ENCODE measurements at places on chromosomes 4 and X.

GRCh38 chr4:132662456-132662855, 486.6 kb upstream of the PCDH10 start:
- DNase-seq, result no peak

- peak; percentile 27 for DNase-seq
Measured at GRCh38 chrX:12447448-12448064, 309.3 kb downstream of the FRMPD4 start.

DNA sequence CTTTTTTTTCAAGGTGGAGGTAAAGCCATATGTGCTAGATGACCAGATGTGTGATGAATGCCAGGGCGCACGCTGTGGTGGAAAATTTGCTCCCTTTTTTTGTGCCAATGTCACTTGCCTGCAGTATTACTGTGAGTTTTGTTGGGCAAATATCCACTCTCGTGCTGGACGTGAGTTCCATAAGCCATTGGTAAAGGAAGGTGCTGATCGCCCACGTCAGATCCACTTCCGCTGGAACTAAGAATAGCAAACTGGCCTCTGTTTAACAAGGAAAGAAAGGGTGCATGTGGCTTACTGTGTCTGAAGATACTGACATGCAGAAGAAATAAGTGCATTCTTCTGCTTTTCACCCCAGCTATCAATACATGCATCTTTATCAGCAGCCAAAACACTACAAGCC, 63.9 kb downstream of the CPEB2 start:
- no peak for DNase-seq

- DNase-seq, result no peak
Measured at GRCh38 chr4:87236861-87237260, 16.4 kb upstream of the KLHL8 start.

GRCh38 chrX:83658731-83659130, 150.6 kb downstream of the POU3F4 start:
- DNase-seq, result no peak

- no peak for DNase-seq
Measured at GRCh38 chr4:17258106-17258505, 253.8 kb downstream of the QDPR start.

- DNase-seq, result no peak
Measured at GRCh38 chr4:138948918-138949317, 66.7 kb upstream of the NOCT start.

DNA sequence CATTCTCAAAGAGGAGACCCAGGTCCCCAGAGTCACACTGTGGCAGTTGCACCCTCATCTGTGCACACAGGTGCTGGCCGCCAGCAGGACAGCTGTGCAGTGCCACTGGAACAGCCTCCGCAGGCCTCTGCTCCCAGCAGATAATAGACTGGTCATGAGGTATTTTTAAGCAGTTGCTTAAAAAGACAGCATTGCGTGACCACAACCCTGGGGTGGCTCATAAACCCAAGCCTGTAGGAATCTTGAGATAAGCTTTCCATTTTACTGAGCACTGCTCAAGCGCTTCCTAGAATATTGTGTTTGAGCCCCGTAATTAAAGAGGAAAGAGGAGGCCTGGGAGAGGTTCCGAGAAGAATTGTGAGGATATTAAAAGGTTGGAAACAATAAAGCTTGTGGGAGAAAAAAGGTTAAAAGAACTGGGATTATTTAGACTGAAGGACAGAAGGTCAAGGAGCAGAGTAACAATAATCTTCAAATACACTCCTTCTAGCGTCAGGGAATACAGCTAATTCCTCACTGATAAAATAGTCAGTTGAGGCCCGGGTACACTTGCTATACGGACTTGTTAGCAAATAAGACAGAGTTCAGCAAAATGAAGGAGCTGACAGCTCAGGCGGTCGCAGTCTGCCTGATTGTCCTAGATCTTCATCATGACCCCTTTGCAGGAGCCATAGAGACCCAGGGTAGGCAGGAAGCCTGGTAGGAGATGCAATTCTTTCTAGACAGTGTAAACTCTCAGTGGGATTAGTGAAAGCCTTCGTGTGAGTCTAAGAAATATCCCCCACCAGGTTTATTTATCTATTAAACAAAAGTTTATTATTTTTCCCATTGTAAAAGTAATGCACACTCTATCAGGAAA, 86.2 kb upstream of the KIT start:
- no peak for DNase-seq

GRCh38 chrX:106177982-106178321, 9.8 kb downstream of the PWWP3B start:
- DNase-seq, result no peak

DNA sequence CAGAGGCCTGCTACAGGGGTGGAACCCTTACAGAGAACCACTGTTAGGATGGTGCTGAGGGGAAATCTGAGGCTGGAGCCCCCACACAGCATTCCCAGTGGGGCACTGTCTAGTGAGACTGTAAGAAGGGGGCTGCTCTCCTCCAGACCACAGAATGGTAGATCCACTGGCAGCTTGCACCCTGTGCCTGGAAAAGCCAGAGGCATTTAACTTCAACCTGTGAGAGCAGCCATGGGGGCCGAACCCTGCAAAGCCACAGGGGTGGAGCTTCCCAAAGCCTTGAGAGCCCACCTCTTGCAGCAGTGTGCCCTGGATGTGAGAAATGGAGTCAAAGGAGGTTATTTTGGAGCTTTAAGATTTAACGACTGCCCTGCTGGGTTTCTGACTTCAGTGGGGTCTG, 159.4 kb downstream of the BMPR1B start:
- no peak for DNase-seq

DNA sequence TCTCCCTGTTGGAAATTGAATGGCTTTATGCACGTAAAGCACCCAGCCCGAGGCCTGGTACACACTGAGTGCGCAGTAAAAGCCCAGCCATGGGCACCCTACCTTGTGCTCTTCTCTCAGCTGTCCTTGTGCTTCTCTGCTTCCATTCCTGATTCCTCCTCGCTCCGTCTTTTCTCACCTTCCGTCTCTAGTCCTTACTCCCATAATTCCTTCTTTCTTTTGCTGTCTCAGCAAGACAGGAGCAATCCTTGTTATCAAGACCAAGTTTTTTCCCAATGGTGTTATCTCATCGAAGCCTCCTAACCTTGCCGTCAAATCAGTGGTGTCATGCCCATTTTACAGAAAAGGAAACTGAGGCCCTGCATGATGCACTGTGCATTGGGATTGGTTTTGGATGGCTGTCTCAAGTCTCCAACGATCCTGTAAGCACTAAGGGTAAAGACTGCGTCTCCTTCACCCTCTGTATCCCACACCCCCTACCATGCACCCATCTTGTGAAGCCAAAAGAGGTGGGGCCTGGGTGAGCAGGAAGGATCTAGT, 30.1 kb downstream of the CYTL1 start:
- DNase-seq, result no peak

GRCh38 chr4:137394018-137394417, 138.3 kb downstream of the PCDH18 start:
- no peak for DNase-seq

- DNase-seq, result no peak
Measured at GRCh38 chr4:95549246-95550114, 707 bp upstream of the UNC5C start.

DNA sequence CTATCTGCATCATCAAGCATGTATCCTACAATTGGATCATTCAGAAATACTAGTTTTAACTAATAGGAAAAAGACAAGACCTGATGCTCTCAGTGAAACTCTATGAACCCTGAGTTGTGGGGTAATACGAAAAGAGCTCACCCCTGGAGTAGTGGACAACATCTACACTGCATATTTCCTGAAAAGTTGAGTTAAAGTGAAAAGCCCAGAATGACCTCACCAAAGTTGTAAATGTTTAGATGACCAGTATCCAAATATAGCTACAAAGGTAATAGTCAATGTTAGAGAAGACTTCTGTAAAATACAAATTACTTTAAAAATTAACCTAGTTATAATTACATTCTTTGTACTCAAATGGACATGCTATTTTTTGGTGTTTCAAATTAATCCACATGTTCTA, 52.8 kb upstream of the SRPX start:
- no peak for DNase-seq

- DNase-seq, result no peak
Measured at GRCh38 chr4:6192245-6192644, 8.1 kb downstream of the JAKMIP1 start.

DNA sequence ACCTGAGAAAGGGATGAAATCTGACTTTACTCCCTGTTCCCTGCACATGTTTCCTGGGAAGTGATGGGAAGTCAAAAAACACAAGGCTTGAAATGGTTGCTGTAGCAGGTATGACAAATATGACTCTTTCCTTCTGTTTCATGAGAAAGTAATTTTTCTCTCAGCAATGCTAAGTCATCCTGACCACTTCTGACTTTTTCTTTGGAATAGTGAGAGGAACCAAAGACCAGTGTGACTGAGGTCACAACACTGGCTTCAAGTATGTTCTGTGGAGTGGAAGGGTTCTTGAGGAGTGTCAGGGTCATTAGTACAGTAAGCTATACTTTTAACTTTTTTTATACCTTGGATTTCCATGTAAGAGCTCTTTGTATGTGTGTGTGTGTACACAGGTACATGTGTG, 225.3 kb downstream of the PPP3CA start:
- DNase-seq, result no peak

- no peak for DNase-seq
Measured at GRCh38 chrX:54288277-54288676, 69.6 kb downstream of the WNK3 start.

DNA sequence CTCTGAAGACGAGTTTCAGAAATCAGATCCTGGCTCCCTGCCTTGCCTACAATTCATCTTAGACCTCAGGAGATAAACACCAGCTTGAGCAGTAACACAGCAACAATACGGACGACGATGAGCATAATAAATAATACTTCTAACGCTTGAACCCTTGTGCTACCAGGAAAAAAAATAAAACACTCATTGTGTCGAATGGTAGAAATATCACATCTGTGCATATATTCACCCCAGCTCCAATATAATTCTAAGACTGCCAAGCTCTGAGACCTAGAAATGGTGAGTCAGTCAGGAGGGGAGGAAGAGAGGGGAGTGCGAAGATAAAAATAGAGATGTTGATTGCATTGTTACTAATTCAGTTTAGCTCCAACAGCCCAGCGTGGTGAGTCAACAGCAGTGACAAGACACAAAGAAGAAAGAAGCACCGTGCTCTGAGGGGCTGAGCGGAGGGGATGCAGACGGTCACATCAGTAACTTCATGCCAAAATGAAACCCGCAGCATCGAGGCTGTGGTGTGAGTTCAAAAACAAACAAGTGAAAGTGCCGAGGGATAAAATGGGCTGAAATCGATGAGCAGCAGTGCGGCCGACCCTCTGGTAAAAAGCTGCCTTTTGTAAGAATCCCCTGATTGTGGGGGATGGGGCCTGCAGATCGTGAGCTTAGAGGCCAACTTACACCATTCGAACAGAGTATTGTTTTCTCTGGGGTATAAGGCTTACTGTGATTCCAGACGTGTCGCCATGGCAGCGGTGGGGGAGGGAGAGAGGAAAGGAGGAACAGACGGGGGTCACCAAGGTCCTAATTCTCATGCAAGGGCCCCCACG, 150.4 kb downstream of the MGST2 start:
- DNase-seq, result peak; percentile 57

DNA sequence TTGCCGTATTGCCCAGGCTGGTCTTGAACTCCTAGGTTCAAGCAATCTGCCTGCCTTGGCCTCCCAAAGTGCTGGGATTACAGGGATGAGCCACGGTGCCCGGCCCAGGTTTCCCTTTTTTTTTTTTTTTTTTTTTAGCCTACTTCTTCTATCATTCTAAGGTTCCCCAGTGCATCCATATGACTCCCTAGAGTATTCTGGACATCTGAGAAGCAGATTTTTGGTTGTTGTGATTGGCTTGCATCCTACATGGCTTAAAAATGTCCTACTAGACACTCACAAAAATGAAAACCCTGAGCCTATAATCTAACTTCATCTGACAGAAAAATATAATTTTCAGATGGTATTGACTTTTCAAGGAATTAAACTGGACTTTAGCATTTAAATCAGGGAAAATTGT, 41.7 kb downstream of the SMIM14 start:
- no peak for DNase-seq

GRCh38 chrX:114049063-114049462, 534.8 kb upstream of the HTR2C start:
- no peak for DNase-seq

DNA sequence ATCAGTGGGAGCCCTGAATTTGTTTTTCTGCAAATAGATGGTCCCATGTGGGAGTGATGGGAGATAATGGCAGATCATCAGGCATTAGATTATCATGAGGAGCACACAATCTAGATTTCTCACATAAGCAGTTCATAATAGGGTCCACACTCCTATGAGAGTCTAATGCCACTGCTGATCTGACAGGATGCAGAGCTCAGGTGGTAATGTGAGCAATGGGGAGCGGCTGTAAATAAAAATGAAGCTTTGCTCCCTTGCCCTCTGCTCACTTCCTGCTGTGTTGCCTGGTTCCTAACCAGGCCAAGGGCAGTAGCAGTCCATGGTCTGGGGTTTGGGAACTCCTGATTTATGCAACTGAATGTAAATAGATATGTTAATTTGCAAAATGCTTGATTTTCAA, 538.6 kb downstream of the TRAM1L1 start:
- DNase-seq, result no peak

DNA sequence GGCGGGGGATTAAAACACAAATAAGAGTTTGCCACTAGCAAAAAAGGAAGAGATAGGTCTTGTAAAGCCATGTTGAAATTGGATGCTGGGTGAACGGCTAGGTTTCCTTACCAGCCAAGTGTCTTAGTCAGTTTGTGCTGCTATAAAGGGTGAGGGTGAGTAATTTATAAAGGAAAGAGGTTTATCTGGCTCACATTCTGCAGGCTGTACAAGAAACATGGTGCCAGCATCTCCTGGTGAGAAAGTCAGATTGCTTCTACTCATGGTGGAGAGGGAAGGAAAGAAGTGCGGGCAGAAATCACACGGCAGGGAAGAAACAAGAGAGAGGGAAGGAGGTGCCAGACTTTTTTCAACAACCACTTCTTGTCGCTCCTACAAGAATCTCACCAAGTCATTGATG, 507.5 kb downstream of the SPOCK3 start:
- DNase-seq, result no peak

GRCh38 chr4:106803083-106803482, 233.0 kb downstream of the DKK2 start:
- no peak for DNase-seq

DNA sequence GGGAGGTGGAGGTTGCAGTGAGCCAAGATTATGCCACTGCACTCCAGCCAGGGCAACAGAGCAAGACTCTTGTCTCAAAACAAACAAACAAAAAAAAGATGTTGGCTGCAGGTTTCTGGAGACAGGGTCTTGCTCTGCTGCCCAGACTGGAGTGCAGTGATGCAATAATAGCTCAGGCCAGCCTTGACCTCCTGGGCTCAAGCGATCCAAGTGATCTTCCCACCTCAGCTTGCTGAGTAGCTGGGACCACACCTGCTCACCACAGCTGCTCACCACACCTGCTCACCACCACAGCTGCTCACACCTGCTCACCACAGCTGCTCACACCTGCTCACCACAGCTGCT, 29.9 kb upstream of the CPLX1 start:
- no peak for DNase-seq

GRCh38 chr4:88585917-88586316, 6.4 kb upstream of the HERC3 start:
- no peak for DNase-seq

- DNase-seq, result no peak
Measured at GRCh38 chr4:177487977-177488376, 45.7 kb upstream of the AGA start.

- DNase-seq, result peak; percentile 50
Measured at GRCh38 chr4:141346144-141346543, 125.4 kb downstream of the ZNF330 start.
